Activated CD8-positive, alpha-beta memory T cell treated with anti-CD3 and anti-CD28 coated beads, Interleukin-2, amount 10 ng/mL, durations not matched to agents 7 days and 5 days (primary cell): ENCODE measurements at places on chromosomes 5 and 9. TPM values are rescaled to one million over a fixed set of nuclear protein-coding genes. Genes with fewer than 3 reads are reported as not detected.

- peak; percentile 50 for DNase-seq
Measured at GRCh38 chr5:35884191-35884769, 27.6 kb downstream of the IL7R start.

GRCh38 chr5:72604111-72604797 lies 97.0 kb upstream of the ZNF366 start:
- DNase-seq, result no peak

Gene SHC3
- total RNA-seq, result not detected

GRCh38 chr5:168642019-168642418 lies 62.9 kb upstream of the PANK3 start:
- no peak for DNase-seq

Gene HRH2
- total RNA-seq, result 21.4 TPM

Gene HAND1
- total RNA-seq, result not detected

- DNase-seq, result no peak
Measured at GRCh38 chr5:82255844-82256243, 22.3 kb downstream of the RPS23 start.

DNA sequence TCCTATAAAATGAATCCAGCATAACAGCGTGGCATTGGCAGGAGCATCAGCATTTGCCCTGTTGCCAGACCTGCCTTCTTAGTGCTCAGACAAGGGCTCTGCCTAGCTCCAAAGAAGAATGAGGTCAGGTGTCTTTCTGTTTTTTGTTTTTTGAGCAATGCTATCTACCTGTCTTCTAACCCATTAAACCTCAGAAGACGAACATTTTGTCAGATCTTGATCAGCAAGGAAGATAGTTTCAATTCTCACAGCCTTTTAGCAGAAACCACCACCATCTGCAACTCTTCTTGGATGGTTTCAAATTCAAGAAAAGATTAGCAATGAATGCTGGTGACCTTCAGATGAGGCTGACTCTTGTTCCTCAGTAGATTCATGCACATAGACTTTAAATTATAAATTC lies 103.5 kb upstream of the IQGAP2 start:
- DNase-seq, result no peak

- DNase-seq, result no peak
Measured at GRCh38 chr5:16787278-16787677, 148.8 kb downstream of the MYO10 start.

Gene C9orf50
- not detected for total RNA-seq

- DNase-seq, result no peak
Measured at GRCh38 chr5:39370555-39371366, 6.5 kb upstream of the C9 start.

- no peak for DNase-seq
Measured at GRCh38 chr9:108017671-108018070, 528.1 kb upstream of the KLF4 start.

DNA sequence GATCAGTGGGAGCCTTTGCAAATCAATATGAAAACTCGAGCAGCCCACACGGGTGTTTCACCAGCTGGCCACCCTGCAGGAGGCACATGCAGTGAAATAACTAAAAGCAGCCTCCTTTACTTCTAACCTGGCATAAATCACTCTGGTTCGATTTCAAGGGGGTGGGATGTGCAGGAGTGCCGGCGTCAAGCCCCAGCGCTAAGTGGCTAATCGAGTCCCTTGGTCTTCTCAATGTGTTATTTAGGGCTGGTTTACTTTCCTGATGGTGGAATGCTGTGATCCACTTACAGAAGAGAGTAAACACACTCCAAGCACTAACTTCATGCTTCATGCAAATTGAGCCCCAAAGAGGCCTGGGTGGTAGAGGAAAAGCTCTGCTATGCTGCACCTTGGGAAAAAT lies 109.4 kb downstream of the TMEM174 start:
- DNase-seq, result no peak

- no peak for DNase-seq
Measured at GRCh38 chr5:112757468-112758208, 20.0 kb downstream of the APC start.

GRCh38 chr9:27165670-27166069 lies 56.6 kb downstream of the TEK start:
- no peak for DNase-seq

DNA sequence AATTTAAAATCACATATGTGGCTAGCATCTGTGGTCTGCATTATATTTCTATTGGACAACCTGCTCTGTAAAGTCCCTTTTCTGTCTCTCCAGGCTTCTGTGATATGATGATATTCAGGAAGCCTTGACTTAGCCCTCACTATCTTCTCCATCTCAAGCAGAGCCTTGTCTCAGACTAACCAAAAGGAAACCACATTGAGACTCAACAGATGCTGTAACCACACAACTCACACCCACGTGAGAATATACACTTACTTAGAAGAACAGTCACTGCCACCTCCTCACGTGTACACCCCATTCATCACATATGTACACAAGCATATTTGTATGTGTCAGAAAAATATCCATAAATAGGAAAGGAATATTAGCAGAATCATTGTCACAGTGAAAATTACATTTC lies 33.6 kb downstream of the HTR4 start:
- peak; percentile 65 for DNase-seq

Gene TIGD6
- 1.7 TPM for total RNA-seq

Gene SPAG8
- total RNA-seq, result 1.2 TPM

Gene LECT2
- total RNA-seq, result not detected

- DNase-seq, result no peak
Measured at GRCh38 chr5:148186248-148187003, 16.4 kb upstream of the SPINK6 start.

- no peak for DNase-seq
Measured at GRCh38 chr9:13939701-13940490, 374.0 kb downstream of the NFIB start.

Gene OR2S2
- not detected for total RNA-seq

Gene TRAF1
- 59.6 TPM for total RNA-seq

GRCh38 chr5:2910401-2911175 lies 159.1 kb upstream of the IRX2 start:
- DNase-seq, result no peak

- DNase-seq, result no peak
Measured at GRCh38 chr5:163104464-163104863, 332.9 kb upstream of the CCNG1 start.

DNA sequence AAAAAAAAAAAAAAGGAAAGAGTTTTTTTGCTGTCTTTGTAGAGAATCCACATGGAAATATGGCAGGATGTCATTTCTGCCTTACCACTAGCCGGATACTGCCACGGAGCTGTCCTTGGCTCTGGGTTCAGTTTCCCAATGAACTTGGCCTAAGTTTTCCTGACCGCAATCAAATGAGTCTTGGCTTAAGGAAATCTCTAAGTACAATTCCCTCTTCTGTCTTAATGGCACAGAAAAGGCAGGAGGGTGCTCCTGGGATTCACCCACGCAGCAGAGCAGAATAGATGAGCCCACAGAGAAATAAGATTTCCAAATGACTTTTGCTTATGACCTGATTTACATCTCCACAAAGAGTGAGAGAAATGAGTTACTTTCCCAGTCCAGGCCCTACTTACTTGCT lies 284.0 kb upstream of the VLDLR start:
- no peak for DNase-seq

- DNase-seq, result no peak
Measured at GRCh38 chr5:37900692-37901091, 60.9 kb upstream of the GDNF start.

DNA sequence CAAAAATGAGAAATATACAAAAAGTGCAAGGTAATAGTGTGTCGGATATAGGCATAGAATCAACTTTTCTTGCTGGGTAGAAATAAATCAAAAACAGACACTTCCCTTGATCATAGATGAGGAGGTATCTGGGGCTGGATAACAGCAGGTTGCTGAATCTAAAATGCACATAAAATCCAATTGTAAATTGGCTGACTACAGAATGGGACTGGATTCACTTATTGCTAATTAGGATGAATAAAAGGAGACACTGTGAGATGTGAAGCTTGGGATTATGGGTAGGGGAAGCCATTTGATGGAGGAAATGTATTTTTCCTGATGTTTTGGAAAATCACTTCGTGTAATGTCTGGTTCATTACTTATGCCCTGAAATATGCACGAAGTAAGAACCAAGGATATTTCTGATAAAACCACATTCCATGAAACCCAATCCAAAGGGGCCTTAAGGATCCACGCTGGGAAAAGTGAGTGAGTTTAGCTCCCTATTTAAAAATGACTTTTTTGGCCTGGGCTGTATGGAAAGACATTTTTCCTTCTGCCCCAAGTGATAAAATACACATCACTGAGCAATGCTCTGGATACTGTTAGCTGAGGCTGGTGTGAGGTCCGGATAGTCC lies 136.1 kb downstream of the MARCHF11 start:
- no peak for DNase-seq

Gene NUTM2G
- total RNA-seq, result not detected

DNA sequence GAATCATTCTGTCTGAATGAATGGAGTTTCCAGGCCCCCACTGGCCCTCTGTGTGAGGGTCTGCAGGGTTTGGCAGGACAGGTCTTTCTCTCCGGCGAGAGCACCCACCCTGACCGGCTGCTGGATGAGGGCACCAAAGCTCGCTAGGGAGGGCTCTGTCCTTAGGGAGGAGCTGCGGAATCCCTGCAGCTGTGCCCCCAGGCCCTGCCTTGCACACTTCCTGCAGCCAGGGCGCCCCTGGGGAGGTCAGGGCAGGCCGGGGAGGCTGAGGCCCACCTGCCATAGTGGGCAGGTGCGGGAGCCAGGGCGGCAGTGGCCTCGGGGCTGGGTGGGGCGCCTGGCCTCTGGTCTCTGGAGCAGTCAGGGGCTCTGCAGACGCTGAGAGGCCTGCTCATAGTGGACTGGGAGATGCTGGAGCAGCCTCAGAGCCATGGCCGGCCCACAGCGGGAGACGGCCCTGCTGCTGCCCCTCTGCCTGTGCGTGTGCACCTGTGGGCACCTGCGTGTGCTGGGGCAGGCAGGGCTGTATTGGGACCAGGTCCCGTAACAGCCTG lies 36.1 kb downstream of the EXOC3 start:
- DNase-seq, result no peak

DNA sequence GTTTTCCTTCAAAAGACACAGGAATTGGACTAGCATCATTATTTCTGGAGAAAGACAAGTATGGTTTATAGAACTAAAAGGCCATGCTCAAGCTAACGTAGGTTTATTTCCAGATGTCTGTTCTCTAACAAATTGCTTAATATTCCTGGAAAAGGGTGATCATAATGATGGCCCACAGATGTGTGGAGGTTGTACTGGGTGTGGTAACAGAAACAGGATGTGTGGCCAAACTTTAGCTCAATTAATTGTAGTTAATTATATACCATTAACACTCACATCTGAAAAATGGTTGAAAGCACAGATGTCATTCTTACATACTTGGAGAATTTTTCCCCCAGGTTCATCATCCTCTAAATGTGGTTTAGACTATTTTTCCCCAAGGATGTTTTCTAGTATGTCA lies 292.7 kb upstream of the RASA1 start:
- no peak for DNase-seq

Gene CTNNA1
- total RNA-seq, result 89.8 TPM

DNA sequence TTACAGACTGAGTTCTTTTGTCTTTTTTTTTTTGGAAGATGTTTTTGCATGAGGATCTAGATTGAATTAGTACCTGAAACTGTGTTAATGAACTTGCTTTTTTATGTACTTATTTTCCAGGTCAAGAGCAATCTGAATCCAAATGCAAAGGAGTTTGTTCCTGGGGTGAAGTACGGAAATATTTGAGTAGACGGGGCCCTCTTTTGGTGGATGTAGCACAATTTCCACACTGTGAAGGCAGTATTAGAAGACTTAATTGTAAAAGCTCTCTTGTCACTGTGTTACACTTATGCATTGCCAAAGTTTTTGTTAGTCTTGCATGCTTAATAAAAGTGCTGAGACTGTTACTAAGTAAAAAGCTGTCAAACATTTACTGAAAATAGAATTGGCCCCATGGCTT lies 14.5 kb downstream of the SLC23A1 start:
- no peak for DNase-seq
